ENCODE measurements at places on chromosomes 5 and 9.

DNA sequence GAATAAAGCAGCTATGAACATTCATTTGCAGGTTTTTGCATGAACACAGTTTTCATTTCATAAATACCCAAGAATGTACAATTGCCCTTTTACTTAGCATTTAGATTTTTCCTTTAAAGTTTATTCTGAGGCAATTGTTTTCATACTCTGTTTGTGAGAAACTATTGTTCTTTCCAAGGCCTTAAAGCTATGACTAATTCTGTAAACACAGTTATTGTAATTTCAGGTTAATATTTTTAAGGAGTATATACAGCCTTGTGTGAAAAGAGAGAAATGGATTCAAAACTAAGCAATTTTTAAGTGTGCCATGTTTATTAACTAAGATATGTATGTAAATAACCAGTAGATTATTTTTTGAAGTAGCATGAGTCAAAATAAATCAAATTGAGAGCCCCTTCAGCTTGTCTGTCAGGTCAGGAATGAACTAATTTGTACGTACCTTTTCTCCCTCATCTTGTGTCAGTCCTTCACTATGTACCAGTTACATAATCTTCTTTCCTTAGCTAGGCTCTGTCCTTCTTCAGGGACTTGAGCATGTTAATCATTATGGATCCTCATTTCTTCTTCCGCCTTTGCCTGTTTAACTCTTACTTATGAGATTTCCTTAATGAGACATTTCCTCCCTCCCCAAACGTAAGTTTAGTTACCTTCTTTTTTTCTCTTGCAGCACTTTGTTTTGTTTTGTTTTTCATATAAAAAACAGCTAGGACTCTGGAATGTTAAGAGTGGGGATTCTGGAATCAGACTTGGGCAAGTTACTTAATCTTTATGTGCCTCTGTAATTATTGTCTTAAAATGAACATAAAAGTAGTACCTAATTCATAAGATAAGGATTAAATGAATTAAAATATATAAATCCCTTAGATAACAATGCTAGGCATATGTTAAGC, 63.6 kb downstream of the NIPBL start:
- DNase-seq: no peak

DNA sequence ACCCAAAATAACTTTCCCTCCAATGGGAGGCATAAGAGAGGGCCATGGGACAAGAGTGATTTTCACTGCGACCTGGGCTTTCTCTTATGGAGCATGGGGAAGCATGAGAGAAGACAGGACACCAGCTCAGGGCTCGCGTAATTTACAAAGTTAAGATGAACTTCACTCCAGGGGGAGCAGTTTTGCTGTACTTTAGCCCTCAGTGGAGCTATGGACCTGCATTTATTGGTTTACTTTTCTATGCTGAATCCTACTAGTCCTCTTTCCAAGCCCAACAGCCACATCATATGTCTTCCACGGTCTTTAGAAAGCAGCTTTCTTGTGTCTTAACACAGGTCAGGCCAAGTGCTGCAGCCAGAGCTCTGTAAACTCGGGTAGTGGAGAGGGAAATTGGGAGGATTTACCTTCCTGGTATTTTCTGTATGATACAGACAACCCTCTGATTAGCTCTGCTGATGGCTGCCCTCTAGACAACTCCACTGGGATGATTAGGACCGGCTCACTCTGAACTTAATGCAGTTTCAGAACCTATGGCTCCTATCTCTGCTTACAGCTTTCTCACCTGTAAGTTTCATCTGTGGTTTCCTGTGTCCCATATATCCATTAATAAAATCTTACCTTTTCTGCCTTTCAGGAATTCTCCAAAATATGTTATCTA, 581.0 kb upstream of the RORB start:
- DNase-seq: no peak

- DNase-seq: no peak
Observed at GRCh38 chr9:119278171-119278570, 91.1 kb downstream of the BRINP1 start.

DNA sequence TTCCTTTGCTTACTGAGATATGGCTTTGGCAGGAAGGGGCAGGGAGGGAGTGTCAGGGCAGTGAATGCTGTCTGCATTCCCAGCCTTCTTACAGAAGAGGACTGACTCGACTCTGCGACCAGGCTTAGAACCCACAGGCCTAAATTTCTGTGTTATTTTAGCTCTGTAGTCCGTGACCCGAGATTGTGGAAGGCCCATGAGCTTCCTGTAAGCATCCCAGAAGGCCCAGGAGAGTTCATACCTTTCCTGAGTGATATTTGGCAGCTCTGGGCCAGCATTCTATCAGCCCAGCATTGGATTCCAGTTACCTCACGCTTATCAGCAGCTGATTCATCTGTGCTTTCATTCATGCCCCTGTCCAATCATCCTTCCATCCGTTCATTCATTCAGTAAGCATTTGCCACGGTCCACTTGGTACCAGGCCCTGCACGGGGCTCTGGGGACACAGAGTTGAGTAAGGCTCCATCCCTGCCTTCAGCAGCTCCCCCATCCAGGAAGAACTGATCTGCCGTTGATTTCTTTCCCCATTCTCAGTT, 28.2 kb upstream of the RPL26L1 start:
- no peak for DNase-seq

- no peak for DNase-seq
Observed at GRCh38 chr5:85452322-85453025, 1067.8 kb upstream of the EDIL3 start.

- DNase-seq: peak; percentile 13
Observed at GRCh38 chr9:33506626-33507370, 17.3 kb upstream of the ANKRD18B start.

- no peak for DNase-seq
Observed at GRCh38 chr5:90747175-90747574, 188.6 kb downstream of the ADGRV1 start.

- no peak for DNase-seq
Observed at GRCh38 chr9:137606005-137606621, 627 bp downstream of the ARRDC1 start.

DNA sequence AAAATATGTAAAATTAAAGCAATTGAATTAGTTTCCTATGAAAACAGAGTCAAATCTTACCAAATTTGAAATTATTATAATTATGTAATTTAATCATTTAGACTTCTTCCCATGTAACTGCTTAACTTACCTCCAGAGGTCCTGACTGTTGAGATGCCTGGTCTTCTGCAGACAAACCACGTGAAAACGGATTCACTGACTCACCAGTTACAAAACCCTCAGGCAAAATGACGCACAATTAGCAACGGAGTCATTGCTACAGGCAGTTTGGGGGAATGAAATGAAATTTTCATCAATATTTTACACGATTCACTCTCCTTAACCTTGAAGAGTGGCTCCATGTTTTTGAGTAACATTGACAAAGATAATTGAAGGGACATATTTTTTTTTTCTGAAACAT, 460.8 kb downstream of the MTRR start:
- no peak for DNase-seq

GRCh38 chr5:129345213-129345924, 114.7 kb upstream of the ADAMTS19 start:
- no peak for DNase-seq

- DNase-seq: no peak
Observed at GRCh38 chr5:21152611-21153010, 1164.6 kb upstream of the CDH18 start.

DNA sequence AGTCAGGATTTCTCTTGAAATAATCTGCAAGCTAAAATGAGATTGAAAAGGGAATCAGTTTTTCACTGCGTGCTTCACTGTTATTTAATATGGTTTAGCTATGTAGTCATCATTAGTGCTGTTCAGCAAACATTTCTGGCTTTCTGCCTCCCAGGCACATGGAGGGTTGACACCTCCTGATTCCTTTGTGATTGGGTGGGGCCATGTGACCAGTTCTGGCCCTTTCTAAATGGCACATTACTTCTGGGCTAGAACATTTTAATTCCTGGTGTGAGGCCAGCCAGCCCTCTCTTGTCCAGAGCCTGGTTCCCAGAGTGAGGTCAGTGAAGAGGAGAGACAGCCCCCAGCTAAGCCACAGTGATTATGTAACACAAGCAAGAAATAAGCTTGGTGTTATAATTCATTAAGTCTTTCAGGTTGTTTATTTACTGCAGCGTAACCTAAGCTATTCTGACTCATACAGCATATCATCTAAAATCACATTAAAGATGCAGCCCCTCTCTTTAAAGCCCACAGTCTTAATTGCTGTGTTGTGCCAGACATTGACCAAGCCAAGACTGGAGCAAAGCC, 17.4 kb upstream of the ARSI start:
- no peak for DNase-seq

- no peak for DNase-seq
Observed at GRCh38 chr9:33113799-33114547, 37.5 kb upstream of the SMU1 start.

DNA sequence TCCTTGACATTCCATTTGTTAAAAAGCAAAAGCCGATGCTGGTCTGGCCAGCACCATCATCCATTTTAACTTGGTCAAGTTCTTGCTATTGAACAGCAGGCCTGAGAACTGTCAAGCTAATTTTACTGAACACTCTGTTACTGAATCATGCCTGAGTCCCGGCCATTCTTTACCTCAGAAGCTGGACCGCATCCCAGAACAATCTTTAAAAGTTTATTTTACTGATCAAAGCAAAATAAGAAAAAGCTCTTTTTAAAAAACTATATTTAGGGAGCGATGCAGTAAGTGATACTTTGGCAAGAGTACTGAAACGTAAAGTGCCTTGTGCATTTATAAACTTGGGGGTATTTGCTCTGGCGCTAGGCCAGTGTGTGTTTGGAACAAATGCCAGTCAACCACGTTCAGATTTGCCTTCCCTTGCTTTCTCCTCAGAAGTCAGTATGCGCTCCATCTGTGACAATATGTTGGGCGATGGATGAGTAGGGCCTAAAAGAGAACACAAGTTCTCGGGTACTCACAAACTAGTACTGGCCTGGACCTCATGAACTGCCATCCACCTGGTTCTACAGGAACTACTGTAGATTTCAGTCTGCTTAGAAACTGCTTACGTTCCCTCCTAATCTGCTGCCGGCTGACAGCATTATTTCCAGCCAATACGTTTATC, 161.9 kb downstream of the MAPKAP1 start:
- no peak for DNase-seq

- DNase-seq: no peak
Observed at GRCh38 chr9:82206946-82207345, 218.4 kb downstream of the SPATA31D1 start.

- no peak for DNase-seq
Observed at GRCh38 chr5:113237893-113238292, 196.9 kb downstream of the TSSK1B start.

DNA sequence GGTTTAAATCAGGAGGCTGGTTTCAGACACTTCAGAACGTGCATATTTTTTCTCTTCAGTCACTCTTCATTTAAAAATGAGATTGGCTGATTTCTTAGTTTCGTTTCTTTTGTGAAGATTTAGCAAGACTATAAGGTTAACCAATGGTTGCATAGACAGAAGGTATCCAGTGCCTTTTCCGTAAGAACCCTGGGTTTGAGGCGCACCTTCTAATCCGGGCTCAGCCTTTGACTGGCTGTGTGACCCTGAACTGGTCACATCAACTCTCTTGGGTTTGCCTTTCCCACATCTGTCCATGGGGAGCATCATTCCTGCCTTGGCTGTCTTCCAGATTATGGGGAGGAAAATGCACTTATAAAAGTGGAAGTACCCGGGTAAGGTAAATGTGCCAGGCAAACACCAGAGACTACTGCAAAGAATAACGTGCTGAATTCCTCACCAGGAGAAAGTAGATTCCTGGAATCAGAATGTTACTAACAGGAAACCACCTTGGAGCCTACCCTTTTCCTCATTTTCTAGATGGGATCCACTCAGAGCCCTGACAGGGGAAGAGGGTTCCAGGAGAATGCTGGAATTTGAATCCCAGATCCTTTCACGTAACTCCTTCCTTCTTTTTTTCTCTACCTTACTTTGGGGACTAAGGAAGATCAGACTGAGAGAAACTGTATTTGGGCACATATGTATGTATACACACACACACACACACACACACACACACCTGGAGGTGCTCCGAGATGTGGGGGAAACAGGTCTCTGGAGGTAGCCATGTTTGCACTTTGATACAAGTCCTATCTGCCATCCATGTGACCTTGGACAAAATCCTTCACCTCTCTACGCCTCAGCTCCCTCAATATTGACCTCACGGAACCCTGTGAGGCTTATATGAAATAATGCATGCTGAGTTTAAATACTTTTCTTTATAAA, 6.8 kb downstream of the HAND1 start:
- DNase-seq: no peak

DNA sequence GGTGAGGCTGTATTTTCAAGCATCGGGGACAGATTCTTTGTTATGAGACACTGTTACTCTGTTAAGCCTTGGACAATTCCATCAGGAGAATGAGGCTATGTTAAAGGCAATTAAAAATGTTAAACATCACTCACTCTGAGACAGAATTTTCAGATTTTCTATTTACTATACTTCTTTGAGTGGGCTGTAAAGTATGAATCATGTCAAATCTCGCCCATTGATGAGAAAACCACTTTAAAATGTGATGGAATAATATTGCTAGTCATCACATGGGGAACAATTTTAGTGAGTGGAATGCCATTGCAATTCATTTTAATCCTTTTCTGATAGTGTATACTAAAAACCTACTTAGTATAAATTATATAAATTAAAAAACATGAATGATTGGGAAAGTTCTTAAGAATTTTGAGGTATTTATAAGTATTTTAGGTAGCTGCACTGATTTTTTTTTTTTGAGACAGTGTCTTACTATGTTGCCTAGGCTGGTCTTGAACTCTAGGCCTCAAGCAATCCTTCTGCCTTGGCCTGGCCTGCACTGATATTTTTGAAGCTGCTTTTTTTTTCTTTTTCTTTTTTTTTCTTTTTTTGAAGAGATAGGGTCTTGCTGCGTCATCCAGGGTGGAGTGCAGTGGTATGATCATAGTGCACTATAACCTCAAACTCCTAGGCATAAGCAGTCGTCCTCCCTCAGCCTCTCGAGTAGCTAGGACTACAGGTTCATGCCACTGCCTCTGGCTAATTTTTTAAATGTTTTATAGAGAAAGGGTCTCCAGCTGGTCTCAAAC, 73.2 kb downstream of the KIAA1958 start:
- no peak for DNase-seq

GRCh38 chr5:35476036-35476435, 141.6 kb upstream of the SPEF2 start:
- DNase-seq: no peak

GRCh38 chr9:28135549-28135948, 562.3 kb upstream of the C9orf72 start:
- DNase-seq: no peak

DNA sequence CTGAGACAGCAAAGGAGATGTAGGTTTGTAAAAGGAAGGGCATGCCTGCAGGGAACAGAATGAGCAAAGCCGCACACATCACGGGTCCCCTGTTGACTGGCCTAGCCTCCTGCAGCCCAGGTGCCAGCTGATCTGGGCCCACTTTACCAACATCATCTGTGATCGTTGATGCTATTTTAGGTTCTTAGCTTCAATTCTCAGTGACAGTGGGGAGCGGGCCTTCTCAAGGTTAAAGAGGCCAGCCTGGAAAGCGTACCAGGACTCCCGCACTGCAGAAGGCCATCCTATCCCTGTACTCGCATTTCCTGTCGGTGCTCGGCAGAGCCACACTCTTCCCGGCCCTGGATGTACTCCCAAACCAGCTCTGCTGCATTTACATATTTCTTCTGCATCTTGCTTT, 213.5 kb upstream of the IRX1 start:
- no peak for DNase-seq

GRCh38 chr5:141529873-141530272, 41.0 kb downstream of the PCDHGC5 start:
- DNase-seq: no peak

GRCh38 chr5:96743065-96743768, 64.5 kb downstream of the ERAP1 start:
- DNase-seq: no peak

- no peak for DNase-seq
Observed at GRCh38 chr9:88221105-88221504, 82.8 kb upstream of the SPATA31C2 start.
